Stimulated activated CD8-positive, alpha-beta memory T cell treated with anti-CD3 and anti-CD28 coated beads, Interleukin-4, amount 100 ng/mL, for 24 hours (primary cell): ENCODE measurements at places on chromosomes 12 and 14.

- no peak for DNase-seq
Measured at GRCh38 chr14:39182770-39183684, 8.0 kb downstream of the PNN start.

GRCh38 chr12:32450363-32450762 is 51.0 kb downstream of the FGD4 start:
- no peak for DNase-seq

GRCh38 chr12:78260976-78261375 is 430.3 kb downstream of the NAV3 start:
- DNase-seq, result no peak

- no peak for DNase-seq
Measured at GRCh38 chr12:116950628-116951325, 40.0 kb downstream of the FBXW8 start.

- no peak for DNase-seq
Measured at GRCh38 chr12:89544681-89545184, 18.9 kb upstream of the POC1B start.

GRCh38 chr14:28765831-28766468 is 637 bp upstream of the FOXG1 start:
- no peak for DNase-seq

DNA sequence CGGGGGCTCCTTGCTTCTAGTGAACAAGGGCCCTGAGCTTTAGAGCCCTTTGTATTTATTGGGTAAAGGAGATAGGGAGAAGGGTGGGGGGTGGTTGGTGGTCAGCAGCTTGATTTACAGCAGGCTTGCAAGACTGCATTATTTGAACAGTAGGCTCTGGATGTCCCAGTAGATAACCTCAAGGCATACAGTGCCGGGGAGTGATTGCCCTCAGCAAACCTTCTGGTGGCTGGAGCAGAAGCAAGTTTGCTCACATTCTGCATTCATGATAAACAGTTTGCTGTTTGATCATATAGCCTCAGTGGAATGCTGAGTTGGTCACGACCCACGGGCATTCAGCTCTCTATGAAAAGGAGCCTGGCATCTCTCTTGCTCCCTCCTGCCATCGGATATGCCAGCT is 16.5 kb upstream of the MAPKAPK5 start:
- no peak for DNase-seq

GRCh38 chr14:75645056-75645455 is 15.6 kb downstream of the ERG28 start:
- DNase-seq, result no peak
